Mucosa of descending colon (tissue), 3 donors: ENCODE measurements at places on chromosomes 1 and 21. TPM values are rescaled to one million over a fixed set of nuclear protein-coding genes. Genes with fewer than 3 reads are reported as not detected.

DNA sequence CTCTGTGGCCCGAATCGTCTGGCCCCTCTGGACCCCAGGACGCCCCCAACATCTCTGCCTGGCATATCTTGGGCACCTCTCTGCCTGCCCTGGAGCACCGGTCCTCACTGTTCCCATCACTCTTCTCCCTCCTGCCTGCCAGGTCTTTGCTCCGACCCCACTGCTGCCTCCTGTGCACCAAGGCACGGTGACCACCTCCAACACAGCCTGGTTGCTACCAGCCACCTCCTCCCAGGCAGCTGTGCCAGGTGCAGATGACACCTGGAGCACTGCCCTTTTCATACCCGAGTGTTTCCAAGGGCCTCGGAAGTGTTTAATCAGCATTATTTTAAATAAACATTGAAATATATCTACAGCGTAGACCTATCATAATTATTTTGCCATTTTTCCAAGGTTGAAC lies 31.3 kb downstream of the PKNOX1 start:
- no peak for DNase-seq

DNA sequence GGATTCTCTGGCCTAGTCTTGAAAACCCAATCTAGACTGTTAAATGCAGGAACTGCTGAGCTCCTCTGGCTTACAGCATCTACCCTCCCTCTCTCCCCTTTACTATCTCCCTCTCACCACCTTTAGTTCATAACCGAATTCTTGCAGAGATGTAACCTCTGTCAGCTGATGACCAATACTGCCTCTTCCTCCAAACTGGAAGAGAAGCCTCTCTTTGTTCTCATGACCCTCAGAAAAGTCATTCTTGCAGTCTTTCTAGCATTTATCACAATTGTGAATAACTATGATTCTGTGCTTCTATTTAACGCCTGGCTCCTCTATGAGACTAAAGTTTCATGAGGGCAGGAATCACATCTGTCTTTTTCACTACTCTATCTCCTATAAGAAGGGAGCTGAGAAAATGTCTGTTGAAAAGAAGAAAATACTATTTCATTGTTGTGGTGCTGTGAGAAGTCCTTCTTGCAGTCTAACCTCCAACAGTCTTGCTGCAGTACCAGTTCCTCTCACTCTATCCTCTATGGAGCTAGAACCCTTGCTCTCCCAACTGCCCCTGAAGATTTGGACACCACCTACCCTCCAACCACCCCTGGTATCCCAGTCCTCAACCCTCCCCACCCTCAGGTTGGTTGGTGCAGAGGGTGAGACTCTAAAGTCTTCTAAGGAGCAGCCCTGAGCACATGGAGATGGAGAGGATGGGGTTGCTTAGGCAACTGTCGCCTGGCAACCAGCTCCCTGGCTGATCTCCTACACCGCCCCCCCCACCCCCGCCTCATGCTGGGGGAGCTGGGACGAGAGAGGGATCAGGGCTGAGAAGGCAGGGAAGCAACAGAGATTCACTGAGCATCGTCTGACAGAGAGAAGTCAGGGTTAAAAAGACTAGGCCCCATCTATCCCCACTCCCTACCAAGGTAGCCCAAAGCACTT lies 13.9 kb downstream of the MEF2D start:
- no peak for DNase-seq

DNA sequence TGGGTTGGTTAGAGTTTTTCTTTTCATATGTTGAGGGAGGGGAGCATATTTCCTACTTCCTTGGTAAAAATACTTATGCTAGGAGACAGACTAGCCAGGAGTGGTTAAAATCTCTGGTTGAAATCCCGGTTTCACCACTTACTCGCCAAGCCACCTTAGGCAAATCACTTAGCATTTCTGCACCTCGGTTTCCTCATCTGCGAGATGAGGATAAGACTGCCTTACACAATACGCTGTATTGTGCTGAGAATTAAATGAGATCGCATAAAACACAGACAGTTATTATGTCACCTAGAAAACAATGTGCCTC lies 1.4 kb downstream of the IFFO2 start:
- DNase-seq = no peak

DNA sequence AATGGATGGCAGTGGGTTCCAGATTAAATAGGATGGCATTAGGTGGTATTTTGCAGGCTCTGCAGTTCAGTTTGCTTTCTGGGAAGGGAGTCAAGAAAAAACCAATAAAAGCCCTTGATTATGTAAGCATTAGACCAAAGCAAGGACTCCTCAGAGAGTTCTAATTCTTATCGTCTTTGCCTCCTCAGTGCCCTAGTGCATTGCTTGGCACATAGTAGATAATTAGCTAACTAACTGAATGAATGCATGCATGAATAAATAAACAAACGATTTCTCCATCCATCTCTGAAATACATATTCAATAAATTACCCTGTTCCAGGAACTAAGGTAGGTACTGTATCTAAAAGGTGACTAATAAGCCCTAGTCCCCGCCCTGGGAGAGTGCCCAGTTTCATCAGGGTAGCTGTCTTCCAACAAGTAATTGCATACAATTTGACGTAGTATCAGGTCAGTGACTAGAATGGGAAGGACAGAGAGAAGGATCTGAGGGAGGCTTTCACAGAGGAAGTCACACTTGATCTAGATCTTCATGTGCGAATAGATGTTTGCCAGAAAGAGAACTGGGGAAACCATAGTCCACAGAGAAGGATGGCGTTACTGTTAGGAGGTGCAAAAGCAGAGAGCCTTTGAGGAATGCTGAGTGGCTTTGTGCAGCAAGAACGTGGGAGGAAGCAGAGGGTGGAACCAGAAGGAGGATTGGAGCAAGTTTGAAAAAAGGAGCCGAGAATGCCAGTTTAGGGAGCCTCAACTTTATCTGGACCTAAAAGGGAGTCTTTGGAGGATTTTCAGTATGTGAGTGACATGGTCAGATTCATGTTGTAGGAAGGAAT lies 111.4 kb downstream of the TBX19 start:
- no peak for DNase-seq

GRCh38 chr1:209435654-209436566 lies 147.6 kb upstream of the CAMK1G start:
- DNase-seq = no peak

DNA sequence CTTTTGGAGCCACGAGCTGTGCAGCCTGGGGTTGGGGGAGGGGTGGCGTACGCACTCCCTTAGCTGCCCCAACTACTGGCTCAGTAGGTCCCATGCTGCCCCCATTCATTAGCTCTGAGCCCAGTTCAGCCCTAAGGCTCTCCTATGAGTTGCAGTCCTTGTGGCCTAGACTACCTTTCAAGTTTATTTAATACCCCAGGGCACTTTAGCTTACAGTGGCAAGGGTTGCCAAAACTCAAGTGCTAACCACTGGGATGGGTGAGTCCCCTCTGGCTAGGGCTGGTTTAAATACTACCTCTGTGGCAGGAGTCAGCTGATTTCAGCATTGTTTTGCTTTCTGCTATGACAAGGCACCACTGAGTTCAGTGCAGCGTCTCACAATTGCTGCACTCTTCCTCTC lies 118.2 kb downstream of the ODF2L start:
- no peak for DNase-seq

DNA sequence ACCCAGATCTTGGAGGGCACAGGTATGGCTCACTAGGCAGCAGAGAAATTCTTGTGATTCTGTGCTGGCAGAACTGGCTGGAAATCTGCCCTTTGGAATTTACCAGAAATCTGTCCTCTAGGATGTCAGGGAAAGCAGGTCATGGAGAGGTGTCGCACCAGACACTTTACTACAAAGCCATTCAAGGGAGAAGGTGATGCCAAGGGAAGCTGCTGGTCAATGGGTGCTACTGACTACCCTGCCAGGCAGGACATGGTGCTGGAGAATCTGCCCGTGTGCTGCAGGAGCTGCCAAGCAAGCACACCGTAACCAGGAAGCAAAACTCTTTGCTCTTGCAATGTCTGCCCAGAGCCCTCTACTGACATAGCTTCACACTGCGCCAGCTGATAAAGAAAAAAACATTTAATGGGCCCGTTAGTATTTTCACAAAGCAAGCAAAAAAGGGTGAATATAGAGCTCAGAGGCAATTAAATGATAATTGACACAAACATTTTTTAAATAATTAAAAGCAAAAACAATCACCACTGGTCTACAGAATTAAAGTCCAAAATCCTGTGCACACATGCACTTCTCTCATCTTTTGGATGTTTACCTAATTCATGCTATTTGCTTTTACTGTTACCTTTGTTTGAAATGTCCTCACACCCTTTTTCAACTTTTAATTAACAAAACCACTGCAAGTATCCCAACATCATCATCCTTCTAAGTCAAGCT lies 7.2 kb upstream of the FBXO28 start:
- peak; percentile 55 for DNase-seq

DNA sequence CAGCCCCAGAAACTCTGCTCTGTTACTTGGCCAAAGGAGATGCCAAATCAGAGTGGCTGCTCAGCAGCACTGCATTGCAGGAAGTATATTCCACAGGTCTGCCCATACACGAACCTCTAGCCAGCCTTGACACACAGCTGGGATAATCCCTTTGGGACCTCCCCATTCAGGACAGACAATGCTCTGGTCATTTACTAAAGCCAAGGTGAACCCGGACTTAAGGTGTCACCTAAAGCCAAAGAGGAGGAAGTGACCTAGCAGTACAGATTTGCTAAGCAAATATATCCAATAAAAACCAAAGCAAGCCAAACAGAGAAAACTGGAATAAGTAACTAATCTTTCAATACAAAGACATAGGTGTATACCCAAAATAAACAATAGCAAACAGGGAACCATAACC lies 27.7 kb downstream of the COPA start:
- DNase-seq = no peak

DNA sequence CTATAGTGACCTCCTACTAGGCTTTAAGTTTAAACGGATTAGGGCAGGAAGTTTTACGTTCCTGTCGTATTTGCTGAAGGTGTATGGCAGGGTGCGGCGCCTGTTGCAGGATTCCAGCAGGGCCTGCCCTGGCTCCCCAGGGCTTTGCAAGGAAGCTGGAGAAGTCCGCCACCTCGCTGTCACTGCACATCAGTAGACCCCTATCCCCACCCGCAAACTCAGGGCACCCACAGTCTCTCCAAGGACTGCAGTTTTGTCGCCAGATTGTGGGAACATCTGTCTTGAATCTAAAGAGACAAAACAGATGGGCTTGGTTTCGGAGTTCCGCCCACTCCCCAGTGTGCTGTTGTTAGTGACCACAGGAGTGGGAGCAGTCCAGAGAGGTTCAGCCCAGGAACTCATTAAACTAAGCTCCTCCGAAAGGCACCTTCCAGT lies 110.8 kb downstream of the CDC7 start:
- DNase-seq = peak; percentile 65

DNA sequence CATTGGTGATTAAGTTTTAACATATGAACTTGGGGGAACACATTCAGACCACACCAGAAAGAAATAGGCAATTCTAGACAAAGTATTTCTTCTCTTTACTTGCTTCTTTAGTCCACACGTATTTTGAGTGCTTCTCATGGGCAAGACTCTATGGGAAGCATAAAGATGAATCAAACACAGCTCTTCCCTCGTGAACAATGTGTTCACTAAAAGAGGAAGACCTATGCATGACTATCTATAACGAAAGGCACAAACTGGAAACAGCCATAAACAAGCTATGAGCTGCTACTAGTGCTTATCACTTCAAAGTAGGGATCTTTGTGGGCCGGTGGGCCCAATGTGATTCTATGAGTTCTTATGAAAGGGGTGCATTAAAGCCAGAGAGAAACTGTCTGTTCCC lies 53.0 kb upstream of the PRDX6 start:
- no peak for DNase-seq

DNA sequence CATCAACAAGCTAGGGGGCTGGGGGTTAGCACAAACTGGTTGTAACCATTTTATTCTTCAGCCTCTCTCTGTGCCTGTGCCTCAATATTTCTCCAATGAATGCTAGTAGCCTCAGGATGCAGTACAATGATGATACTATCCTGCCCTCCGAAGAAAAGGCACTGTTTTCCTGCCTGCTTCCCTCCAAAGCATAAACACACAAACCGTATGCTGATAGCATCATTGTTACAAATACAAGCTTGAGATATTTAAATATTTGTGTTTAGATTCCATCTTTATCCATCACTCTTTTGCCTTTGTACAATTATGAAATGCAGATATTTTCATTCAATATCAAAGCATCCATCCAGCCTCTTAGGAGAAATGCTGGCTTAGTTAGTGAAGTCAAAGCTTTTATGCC lies 404.8 kb downstream of the DUSP10 start:
- DNase-seq = no peak

DNA sequence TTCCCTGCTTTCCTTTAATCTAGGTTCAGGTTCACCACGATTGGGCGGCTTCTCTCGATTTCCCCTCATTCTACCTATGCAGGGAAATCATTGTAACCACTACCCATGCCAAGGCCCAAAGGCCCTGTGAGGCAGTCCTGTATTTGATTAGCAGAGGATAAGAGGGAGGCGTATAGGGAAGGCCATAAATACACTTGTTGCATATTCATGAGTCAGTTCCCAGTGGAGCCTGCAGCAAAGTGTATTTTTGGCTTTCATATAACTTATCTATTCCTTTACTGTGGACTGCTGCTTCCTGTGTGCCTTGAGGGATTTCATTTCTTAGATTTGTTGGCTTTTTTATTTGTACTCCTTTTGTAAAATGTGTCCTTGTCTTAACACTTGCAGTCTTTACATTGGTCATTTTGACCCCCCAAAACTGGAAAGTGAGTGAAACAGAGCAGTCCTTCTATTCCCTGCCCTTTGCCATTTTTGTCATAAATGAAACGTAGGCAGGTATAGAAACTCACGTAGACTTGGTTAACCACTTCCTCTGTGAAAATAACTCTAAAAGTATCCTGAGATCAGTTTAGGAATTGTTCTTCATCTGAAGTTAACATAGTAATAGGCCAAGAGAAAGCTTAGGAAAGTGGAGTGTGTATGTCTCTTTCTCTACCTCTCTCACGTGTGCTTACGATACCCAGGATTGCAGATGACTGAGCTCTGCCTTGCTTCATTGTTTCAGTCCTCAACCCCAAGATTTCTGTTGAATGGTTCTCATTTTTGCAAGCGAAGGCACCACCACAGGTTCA lies 19.6 kb upstream of the KCNQ4 start:
- DNase-seq = no peak

- DNase-seq = no peak
Measured at GRCh38 chr1:211198111-211198510, 61.1 kb upstream of the RCOR3 start.

GRCh38 chr21:15283789-15284188 lies 219.0 kb upstream of the NRIP1 start:
- no peak for DNase-seq

Gene SLAMF9
- not detected for total RNA-seq

Gene DISC1
- total RNA-seq = 4.8 TPM

Gene CRP
- total RNA-seq = 0.20 TPM

Gene OPRD1
- 0.48 TPM for total RNA-seq

Gene ANKRD34A
- 0.63 TPM for total RNA-seq

Gene KCNJ9
- not detected for total RNA-seq

Gene CD52
- 13.1 TPM for total RNA-seq

Gene RGS18
- total RNA-seq = 0.75 TPM

Gene ALX3
- total RNA-seq = not detected

Gene GNPAT
- 32.7 TPM for total RNA-seq

Gene GPR161
- total RNA-seq = 4.2 TPM
